Stimulated activated naive CD4-positive, alpha-beta T cell (primary cell): ENCODE measurements at places on chromosomes 4 and X.

DNA sequence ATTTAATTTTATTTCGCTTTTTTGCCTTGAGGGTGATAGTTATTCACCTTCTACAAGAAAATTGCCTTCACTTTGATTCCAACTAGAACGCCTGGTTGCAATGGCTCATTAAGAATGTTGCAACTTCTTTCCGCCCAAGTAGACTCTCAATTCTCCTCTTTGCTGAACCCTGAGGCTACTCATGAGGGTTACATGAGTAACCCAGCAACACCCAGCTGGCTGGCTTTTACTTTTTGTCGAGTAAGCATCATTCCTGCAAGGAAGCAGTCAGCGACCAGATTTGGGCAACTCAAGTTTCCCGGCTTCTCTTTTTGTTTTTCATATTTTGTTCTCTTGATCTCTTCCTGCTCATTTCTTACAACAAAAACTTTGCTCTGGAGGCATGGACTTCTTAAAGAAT lies 495.4 kb downstream of the PACRGL start:
- no peak for DNase-seq

GRCh38 chr4:139972305-139972704 lies 181.7 kb downstream of the MAML3 start:
- DNase-seq: no peak

DNA sequence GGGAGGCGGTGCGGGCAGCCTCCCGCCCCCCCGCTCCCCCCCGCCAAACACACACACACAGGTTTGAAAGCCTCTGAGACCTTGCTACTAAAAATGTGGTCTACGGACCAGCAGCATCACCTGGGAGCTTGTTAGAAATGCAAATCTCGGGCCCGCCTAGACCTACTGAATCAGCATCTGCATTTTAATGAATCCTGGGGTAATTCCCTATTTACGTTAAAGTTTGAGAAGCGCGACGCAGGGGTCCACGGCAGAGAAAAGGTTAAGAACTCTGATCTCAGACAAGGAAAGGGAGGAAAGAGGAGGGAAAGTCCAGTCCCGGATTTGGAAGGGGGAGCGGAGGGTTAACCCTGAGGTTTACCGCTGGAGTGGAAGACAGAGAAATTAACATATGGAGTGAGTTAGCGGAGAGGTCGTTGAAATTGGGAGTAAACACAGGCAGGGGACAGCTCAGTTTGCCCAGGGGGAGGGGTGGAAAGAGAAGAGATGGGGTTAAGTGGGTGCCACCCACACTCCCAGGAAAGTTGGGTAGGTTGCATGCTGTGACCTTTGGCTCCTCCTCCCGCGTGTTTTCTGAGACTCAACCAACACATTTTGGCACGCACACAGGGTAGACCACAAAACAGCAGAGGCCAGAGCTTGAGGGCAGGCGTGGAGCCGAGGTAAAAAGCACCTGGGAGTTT lies 483.6 kb downstream of the BCOR start:
- DNase-seq: no peak

GRCh38 chr4:25770847-25771246 lies 91.9 kb downstream of the SEL1L3 start:
- DNase-seq: no peak

- DNase-seq: no peak
Measured at GRCh38 chrX:68938244-68939004, 109.6 kb downstream of the EFNB1 start.

DNA sequence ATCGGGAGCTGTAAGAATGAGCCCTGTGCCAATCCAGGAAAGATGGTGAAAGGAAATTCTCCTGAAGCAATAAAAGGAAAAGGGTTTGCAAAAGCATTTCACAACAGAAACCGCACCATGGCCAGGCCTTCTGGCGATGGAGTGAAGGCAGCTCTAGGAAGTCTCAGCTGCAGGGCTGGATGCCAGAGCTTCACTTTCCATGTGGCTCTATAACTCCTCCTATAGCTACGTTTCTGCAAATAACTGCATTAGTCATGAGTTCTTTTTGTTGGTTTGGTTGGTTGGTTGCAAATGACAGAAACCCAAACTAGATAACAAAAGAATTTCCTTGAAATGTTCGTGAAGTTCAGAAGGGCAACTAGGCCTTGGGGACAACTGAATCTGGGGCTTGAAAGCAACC lies 84.6 kb downstream of the RELL1 start:
- no peak for DNase-seq

- no peak for DNase-seq
Measured at GRCh38 chrX:11768039-11768438, 10.0 kb downstream of the MSL3 start.

- no peak for DNase-seq
Measured at GRCh38 chrX:63920875-63921274, 135.9 kb upstream of the ARHGEF9 start.

DNA sequence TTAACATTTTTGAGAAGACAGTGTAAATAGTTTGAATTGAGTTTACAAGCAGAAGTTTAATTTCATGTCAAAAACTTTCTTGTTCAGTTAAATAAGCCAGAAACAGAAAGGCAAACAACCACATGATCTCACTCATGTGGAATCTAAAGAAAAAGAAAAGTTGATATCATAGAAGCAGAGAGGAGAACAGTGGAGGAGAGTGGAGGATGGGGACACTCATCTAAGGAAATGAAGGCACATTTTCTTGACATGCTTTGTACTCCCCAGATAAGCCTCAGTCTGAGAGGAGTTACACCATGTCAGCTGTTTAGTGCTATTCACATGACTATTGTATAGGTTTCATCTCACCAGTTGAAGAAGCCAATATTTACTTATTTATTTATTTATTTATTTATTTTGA lies 13.5 kb downstream of the SNCA start:
- no peak for DNase-seq

- no peak for DNase-seq
Measured at GRCh38 chr4:23932901-23933308, 43.1 kb upstream of the PPARGC1A start.

DNA sequence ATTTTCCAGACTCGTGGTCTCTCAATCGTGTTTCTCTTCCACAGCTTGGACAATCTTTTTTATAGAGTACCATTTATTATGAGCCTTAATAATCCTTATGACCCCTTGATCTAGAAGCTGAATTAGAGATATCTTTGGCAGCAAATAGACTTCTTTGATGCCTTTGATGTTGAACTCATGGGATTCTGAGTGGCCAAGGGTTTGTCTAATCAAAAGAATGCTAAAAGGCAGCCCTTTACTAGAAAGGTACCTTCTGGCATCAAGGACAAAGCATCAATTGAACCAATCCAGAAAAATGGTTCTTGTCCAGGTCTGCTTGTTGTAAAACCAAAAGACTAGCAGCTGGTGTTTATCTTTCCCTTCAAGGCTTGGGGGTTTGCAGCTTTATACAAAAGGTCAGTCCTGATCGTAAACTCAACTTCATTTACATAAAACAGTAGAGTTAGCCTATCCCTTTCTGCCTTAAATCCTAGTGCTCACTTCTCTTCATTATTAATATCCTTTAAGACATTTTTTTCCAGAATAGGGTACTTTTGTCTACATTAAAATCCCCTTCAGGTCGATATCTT lies 411.3 kb downstream of the FAT4 start:
- DNase-seq: no peak
